ENCODE measurements at places on chromosomes 11 and 22.
A peak's percentile ranks its signal among the peaks of the same experiment; 100 is the strongest.

GRCh38 chr11:128021349-128022006 is 565.9 kb downstream of the ETS1 start:
- no peak for DNase-seq

DNA sequence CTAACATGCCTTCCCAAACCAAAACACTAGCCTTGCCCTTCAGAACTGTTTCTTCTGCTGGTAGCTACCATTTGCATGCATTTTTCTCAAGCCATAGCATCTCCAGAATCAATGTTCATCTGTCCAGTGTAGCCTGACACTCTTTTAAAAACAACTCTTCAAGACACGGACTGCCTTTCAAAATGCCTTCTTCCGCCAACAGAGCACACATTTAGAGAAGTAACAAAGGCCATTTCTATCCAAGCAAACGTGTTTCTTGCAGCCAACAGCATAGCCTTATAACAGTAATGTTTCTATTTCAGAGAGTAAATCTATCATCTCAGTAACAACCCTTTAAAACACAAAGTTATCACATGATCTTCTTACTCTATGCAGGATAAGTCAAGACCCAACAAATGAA is 143.3 kb upstream of the MTMR2 start:
- DNase-seq: no peak

DNA sequence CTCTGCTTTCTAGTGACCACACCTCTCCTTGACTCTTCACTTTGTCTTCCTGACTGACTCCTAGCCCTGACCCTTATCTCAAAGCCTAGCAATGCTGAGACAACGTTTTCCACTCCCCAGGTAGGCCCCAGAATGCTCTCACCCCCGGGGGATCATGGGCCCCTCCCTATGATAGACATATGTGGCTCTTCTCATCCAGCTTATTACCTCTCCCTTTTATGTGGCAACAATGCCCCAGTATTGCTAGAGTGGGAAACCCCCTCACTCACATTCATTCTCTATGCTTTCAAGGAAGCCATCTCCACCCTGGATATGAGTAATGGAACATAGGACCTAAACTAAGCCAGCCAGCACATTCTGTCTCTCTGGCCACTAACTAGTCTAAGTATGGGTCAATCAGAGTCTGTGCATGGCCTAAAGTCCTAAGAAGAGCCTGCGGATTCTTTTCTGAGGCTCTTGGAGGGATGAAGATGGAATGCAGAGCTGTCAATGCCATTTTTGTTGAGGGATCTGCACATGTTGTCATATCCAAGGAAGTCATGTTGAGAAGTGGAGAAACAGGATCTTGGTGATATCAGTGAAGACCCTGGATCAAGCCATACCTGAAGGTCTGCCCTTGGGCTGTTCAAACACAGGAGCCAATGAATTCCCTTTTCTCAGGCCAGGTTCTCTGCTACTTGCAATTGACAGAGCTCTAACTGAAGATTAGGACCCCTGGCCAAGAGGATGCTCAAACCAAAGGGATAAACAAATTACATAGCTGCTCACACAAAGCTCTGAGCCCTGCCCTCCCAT is 79.8 kb upstream of the GRK3 start:
- no peak for DNase-seq

- no peak for DNase-seq
These were observed 4.9 kb downstream of the SYN3 start for GRCh38 chr22:33053323-33053722.

GRCh38 chr11:65790104-65790901 is 3.4 kb downstream of the OVOL1 start:
- DNase-seq: no peak

- DNase-seq: no peak
These were observed 574.3 kb downstream of the NTM start for GRCh38 chr11:131944736-131945135.

GRCh38 chr11:81647374-81647773 is 1086.3 kb downstream of the FAM181B start:
- DNase-seq: no peak

GRCh38 chr22:25402501-25403283 is 161.8 kb upstream of the GRK3 start:
- DNase-seq: peak; percentile 73

DNA sequence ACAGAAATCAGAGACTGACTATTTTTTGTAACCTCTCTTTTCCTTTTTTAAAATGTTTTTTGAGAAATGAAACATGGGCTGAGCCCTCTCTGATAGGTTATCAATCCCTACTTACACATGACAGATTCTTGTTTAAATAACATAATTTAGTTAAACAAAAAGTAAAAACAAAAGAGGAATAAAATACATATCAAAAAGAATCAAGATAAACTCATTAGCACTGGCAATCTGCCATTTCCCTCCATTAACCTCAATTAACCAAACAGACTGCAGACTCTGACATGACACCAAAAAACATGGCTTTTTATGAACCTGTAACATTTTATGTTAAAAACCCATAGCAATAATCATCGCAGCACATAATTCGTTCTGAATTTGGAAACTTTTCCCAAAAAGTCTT is 284.4 kb upstream of the MTNR1B start:
- DNase-seq: no peak

- no peak for DNase-seq
These were observed 8.0 kb downstream of the JAML start for GRCh38 chr11:118216621-118217481.

GRCh38 chr11:63375434-63375833 is 5.8 kb downstream of the SLC22A9 start:
- no peak for DNase-seq

DNA sequence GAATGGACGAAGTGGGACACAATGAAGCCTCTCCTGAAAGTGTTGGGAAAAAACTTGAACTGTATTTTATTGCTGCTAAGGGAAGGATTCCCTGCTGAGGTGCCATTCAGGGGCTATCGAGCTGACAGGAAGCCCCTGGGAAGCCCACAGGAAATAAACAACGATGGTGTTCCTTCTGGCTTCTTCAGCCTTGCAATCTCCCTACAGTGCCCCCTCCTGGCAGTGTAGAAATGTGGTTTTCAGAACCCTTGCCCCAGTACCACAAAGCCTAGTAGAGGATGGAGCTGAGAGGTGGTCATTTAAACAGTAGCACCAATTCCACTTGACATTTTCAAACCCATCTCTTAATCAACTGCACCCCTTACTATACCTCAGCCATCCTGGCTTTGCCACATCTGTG is 676.7 kb upstream of the ARHGAP42 start:
- DNase-seq: no peak

DNA sequence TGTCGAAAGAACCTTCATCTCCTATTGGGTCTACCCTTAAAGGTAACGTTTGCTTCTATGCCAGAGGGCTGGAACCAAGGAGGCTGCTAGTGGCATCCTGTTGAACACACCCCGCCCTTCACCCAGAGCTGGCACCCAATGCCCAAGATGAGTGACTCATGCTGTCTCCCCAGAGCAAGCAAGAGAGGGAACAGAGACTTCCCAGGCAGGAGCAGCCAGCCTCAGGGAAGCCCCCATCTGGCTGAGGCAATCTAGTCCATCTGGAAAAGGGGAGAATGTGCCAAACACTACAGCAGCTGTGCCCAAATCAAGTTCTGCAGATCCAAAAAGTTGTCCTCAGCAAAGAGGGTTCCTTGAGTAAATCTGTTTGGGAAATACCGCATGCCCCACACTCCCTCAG is 91.9 kb upstream of the TP53I11 start:
- no peak for DNase-seq

DNA sequence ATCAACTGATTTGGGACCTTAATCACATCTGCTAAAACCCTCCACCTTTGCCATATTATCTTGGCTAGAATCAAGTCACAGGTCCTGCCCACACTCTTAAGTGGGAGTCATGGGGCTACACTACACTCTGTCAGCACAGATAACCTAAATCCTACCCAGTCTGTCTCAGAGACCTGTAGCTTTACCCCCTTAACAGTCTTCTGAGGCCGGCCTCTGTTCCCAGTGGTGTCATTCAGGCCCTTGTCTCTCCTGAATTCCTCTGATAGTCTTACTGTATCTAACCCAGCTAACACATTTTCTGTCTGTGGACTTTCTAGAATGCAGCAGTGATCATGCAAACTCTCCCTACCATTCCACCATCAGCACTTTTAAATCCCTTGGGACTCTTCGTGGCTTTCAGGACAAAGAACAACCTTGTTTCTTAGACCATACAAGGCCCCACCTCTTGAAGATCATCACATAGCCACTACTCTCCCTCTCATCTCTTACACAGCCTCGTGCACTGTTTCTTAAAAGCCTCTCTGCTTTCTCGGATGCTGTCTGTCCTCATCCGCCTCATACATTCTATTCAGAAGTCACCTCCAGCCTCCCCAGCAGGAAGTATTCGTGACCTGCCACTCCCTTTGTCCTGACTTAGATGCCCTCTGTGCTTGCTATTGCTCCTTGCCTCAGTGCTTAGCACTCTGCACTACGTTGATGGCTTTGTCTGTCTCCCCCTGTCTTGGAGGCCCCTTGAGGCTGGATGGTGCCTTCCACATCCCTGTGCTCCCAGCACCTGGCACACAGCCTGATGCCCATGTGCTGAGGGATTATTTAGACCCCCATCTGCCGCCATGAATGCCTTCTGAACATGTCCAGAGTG is 57.9 kb downstream of the PANX1 start:
- DNase-seq: no peak

GRCh38 chr11:35287344-35287890 is 131.9 kb downstream of the SLC1A2 start:
- no peak for DNase-seq

GRCh38 chr11:76668362-76669155 is 2.0 kb downstream of the LRRC32 start:
- no peak for DNase-seq

- DNase-seq: no peak
These were observed 7.8 kb downstream of the ZMAT5 start for GRCh38 chr22:29758959-29759358.

Measured in heart right ventricle (tissue), 16 donors.